ENCODE measurements at places on chromosomes 5 and 9.

GRCh38 chr5:139837711-139838380 lies 42.2 kb downstream of the PSD2 start:
- no peak for DNase-seq

DNA sequence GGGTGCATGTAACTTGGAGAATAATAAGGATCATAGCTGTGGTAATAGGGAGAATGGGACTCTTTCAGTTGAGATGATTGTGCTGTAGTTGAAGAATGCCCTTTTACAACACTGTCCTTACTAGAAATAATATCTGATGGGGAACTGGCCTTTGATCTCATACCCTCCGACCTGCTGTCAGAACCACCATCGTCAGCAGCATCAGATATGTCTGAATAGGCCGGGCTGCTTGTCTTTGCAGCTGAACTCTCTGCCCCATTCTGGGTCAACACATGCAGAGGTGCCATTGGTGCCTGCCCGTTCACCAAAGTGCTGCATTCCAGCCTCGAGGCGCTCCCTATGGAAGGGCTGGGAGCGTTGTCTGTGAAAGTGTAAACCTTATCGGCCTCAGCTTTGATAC lies 99.1 kb downstream of the ZNF608 start:
- DNase-seq: no peak

DNA sequence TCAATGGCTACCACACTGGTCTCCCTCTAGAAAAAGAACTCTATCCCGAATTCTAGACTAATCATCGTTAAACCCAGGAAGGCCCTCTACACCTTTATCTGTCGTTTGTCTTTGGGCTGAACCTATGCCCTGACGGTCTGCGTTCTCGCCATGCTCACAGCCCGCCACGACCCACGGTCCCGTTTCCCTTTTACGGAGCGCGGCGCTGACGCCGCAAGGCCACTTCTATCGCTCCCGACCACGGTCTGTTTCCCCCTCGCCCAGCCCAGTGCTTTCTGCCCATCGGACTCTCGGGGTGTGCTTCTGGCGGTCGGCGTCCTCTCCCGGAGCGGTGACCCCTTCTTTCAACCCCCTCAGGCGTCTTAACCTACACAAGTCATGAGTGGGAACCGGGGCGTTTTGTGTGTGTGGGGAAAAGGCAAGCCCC lies 974 bp downstream of the C9orf40 start:
- peak; percentile 59 for DNase-seq

- DNase-seq: no peak
Observed at GRCh38 chr5:113112435-113112834, 135.8 kb downstream of the DCP2 start.

DNA sequence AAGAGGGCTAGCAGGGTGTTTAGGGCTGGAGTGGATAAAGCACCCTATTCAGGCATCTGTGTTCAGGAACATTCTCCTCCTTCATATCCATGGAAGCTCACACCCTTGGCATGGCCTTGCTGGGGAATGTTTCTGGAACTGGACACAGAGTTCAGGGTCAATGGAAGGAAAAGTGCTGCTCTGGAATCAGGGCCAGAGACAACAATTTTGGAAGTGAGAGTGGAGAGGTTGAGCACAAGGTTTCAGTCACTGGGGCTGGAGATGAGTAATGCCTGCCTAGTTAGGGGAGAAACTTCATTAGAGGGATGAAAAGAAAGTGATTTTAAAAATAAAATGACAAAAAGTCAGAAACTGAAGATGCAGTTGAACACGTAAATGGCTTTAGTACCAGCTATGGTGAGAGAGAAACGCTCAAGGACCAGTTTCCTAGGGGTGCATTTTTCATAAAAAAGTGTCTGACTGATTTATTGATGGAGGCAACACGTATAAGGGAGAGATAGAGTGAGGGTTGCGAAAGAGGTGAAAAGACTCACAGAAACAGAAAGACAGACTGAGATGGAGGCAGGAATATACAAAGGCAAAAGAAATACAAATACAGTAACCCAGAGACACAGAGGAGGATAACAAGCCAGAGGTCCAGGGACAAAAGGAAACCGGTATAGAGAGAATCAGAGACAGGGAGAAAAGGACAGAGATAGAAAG lies 8.0 kb upstream of the TNFSF15 start:
- no peak for DNase-seq

GRCh38 chr9:35000535-35001284 lies 11.2 kb downstream of the DNAJB5 start:
- no peak for DNase-seq

DNA sequence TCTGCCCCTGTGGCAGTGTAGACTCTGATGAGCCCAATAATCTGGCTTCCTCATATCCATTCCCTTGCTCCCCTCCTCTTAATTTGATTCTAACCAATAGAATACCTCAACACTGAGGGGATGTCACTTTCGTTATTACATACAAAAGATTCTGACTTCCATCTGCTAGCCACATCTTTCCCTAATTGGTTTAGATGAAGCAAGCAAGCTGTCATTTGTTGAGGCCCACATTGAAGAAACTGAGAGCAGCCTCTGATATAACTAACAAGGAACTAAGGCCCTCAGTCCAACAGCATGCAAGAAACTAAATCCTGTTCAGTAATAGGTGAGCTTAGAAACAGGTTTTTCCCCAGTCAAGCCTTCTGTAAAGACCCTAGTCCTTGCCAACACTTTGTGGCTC lies 5.8 kb downstream of the ADAMTS6 start:
- no peak for DNase-seq

- DNase-seq: no peak
Observed at GRCh38 chr9:84152204-84152603, 171.6 kb downstream of the RMI1 start.

- DNase-seq: no peak
Observed at GRCh38 chr9:109250771-109251079, 70.1 kb downstream of the EPB41L4B start.

DNA sequence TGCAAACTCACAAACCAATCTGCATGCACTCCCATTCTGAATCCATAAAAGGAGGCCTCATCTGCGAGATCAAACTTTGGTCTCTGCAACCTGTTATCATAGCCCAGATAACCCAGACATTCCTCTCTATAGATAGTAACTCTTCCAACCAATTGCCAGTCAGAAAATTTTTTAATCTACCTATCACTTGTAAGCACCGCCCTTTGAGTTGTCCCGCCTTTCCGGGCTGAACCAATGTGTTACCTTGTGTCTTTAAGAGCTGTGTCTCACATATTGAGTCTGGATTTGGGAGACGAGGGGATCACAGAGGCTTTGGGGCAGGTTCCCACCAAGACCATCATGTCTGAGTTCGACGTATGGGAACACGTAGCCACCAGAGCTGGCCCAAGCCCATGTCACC lies 91.1 kb upstream of the PPP1R26 start:
- no peak for DNase-seq

GRCh38 chr5:447501-447900 lies 4.5 kb downstream of the EXOC3 start:
- DNase-seq: no peak

DNA sequence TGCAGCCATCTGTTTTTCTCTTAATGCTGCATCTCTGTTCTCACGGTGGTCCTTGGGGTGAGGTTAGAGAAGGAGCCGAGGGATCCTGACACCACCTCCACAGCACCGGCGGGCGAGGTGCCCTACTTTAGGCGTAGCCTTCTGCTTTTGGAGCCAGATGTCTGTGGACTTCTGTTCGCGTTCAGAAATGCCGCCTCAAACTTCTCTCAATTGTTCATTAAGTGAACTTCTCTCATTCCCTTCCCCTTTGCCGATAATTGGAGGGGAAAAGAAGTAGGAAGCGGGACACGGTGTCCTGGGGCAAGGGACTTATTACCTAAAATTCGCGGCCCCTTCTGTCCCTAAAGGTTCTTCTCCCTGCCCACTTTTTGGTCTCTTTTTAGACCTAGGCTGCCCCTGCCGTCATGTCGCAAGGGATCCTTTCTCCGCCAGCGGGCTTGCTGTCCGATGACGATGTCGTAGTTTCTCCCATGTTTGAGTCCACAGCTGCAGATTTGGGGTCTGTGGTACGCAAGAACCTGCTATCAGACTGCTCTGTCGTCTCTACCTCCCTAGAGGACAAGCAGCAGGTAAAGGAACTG lies 455 bp downstream of the KIF20A start:
- no peak for DNase-seq

- DNase-seq: no peak
Observed at GRCh38 chr9:136024286-136024685, 63.1 kb upstream of the UBAC1 start.

- DNase-seq: no peak
Observed at GRCh38 chr9:113184539-113184938, 33.7 kb downstream of the SLC31A2 start.

DNA sequence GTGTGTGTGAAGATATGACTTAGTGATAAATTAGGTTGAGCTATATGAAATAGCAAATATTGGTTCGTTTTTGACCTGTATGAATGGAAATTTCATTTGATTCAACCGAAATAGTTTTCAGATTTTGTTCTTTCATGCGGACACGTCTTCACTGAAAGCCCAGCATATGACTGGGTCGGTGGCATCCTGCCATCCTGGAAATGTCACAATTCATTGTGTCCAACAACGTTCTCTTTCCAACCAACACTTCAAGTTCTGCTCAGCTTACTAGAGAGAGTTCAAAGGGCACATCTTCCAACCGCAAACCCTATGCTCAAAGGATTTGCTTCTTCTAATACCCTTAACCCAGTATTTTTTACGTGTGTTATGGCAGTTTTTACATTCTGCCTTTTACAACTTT lies 252.5 kb downstream of the NTRK2 start:
- DNase-seq: no peak

GRCh38 chr9:114930056-114930812 lies at the start of gene TNFSF8:
Gene TNFSF8, minus strand, starts transcription at chr9:114930591. Its CDS starts 288 bp downstream, at chr9:114930303.
- DNase-seq: peak; percentile 70

DNA sequence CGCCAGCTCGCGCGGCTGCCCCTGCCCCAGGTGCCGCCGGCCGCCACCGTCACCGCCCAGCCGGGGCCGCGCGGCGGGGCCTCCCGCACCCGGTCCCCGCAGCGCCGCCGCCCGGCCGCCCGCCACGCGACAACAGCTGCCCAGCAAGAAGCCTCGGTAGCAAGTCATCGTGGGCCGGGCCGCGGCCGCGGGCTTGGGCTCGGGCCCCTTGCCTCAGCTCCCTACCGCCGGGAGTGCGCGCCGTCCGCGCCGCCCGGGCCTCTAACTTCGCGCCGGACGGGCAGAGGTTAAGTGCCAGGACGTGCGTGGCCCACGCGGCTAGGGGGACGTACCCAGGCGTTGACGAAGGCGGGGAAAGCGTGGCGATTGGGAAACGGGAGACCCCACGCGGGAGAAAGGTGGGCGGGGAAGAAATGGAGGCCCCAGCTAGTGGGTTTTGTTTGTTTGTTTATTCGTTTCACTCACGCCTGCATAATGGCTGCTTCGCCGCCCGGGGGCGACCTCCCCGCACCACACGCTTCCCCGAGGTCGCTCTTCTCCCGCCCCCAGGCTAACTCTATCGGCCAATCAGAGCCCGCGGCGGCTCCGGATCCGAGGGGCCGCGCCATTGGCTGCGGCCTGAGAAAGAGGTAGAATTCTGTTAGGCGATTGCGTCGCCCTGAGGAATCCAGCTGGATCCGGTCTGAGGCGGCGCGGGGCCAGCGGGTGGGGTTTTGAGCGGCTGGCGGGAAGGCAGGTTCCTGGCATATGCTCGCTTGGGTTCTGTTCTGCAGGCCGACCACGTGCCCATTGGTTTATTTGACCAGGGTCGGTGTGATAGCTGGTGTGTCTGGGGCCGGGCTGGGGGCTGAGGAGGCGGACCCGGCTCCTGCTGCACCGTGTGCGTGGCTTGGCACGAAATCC lies at the start of gene NADK2:
Gene NADK2 (minus strand): TSS at position 295 of the 903 bp plus-strand sequence. CDS start 127 bp downstream, at position 168.
- peak; percentile 89 for DNase-seq
